ENCODE measurements at places on chromosomes 6 and 20. TPM values are rescaled to one million over a fixed set of nuclear protein-coding genes. Genes with fewer than 3 reads are reported as not detected.
A peak's percentile ranks its signal among the peaks of the same experiment; 100 is the strongest.

GRCh38 chr6:16764188-16764950, 3.1 kb upstream of the ATXN1 start:
- no peak for DNase-seq

- DNase-seq = peak; percentile 71
These were observed 26.9 kb upstream of the FANCE start for GRCh38 chr6:35425284-35425683.

DNA sequence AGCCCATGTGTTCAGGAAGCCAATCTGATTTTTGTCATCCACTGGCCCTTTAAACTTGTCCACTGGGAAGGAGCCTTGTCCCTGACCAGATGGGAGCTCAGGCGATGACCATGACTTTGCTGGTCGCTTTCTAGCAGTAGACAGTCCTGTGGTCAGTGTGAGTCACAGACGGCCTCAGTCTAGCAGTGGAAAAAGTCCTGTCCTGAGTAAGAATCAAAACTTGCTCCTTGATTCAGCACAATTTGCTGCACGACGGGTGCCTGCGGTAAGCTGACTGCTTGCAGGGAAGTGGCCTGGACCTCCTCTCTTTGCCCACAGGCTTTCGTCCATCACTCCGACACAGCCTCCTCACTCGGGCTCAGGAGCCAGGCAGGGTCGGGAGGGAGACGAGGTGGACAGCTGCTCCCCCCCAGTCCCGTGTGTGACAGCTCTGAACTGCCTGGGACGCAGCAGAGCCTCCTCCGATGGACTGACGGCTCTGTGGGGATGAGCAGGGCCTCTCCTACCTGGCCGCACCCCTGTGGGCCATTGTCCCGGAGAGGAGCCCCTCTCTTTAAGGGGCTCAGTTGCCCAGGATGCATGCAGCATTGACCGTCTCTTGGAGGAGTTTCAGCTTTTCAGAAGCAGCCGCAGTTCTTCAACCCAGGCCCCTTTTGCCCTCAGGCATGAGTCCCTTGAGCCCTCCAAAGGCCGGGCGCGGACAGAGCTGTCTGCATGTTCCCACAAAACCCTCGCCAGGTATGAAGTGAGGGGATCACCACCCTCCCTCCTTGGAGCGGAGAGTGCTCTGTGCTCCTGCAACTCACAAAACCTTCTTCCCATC, 209.2 kb downstream of the ANKRD60 start:
- no peak for DNase-seq

DNA sequence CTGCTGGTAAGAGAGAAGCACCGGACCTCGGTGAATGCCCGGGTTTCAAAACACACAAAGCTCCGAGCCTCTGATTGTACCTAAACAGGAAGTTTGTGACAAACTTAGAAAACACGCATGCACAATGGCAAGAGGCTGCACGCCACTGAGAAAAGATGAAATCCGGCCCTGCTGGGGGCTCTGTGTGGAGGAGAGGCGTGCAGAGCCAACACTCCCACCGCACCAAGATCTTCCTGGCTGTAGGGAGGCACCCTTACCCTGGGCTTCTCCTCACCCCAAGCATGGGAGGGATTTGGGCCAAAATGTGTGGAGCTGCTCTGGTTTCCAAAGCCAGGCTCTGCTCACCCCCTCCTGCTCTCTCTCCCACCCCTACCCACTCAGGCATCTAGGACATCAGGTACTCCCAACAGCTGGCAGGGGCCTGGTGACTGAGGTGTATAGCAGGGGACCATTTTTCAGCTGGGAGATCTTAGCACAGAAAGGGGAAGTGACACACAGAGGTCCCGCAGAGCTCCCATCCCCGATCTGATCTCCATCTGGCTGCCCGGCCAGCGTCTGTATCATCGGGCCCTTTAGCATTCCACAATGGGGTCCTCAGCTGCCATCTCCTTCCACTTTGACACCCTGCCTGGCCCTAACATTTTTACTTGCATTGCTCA, 84.2 kb downstream of the TRERF1 start:
- DNase-seq = no peak

DNA sequence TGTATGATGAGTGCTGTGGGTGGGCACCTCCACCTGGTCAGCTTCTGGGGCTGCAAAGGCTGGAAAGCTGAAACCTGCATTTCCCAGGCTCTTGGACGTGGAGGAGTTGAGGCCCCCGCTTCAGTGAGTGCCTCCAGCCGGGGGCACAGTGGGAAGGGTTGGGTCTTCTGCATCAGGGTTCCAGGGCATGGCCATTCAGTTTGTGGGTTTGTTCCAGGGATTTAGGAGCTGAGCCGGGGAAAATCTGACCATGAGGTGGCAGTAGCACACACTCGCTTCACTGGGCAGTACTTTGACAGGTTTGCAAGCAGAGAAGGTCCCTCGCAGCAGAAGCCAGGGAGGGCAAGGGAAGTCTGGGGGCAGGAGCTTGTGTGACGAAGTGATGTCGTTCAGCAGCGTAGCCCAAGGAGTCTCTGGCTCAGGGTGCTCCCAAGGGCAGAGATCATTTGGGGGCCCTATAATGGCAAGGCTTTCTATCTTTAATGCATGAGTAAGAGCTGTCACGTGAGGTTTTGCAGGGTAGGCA, 69.5 kb upstream of the SULF2 start:
- no peak for DNase-seq

DNA sequence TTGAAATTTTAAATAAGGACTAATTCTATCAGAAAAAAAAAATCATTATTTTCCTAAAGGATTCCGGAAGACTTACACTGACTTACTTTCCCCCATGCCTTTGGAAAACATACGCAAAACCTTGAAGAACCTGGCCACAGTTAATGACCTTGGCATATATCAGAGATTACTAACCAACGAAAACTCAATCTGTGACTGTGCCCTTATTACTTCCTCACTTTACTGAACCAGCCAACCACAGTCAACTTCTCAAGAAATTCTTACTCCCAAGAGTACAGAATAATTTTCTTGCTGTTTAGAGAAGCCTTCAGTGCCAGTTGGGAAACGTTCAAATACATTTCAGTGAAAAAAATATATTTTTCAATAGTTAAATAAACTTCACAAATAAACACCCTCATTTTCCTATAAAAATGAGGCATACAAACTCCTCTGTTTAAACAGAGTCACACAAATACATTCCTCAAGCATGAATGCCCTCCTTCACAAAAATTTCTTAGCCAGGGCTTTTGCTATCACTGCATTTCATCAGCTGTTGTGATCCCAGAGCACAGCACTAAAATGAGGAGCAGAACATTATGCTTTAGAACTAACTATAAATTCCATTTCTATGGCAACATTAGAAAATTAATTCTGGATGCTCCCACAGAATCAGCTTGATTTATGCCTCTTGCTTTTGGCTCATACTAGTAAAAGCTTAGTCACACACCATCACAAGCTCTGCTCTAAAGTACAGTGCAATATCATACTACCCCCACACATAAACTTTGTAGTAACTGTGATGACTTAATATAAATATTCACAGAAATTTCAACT, 117.6 kb downstream of the DST start:
- DNase-seq = peak; percentile 37

DNA sequence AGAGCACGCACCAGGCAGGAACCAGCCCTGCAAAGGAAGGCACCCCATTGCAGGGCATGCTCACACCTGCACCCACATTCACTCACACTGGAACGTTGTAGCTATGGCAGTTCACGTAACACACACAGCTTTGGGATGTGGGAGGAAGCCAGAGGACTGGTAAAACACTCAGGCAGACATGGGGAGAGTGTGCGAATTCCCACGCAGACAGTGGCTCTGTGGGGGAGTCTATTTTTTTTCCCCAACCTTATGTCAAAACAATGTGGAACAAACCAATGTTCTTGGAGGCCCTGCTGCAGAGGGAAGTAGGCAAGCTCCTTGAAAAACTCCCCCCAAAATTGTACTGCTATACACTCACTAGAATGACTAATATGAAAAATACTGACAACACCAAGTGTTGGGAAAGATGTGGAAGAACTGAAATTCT, 91.0 kb downstream of the PPP1R14C start:
- peak; percentile 68 for DNase-seq

GSTA3 gene
- total RNA-seq = not detected

LY6G5C gene
- 1.1 TPM for total RNA-seq

CYP21A2 gene
- total RNA-seq = not detected

All from foreskin keratinocyte (primary cell).